ENCODE measurements at places on chromosomes 11 and 22.

GRCh38 chr11:12587333-12587991 is 86.8 kb upstream of the TEAD1 start:
- peak; percentile 11 for DNase-seq

- DNase-seq: no peak
Observed at GRCh38 chr11:4041731-4042391, 52.7 kb upstream of the RRM1 start.

GRCh38 chr11:73833067-73833466 is 43.6 kb downstream of the COA4 start:
- DNase-seq: no peak

DNA sequence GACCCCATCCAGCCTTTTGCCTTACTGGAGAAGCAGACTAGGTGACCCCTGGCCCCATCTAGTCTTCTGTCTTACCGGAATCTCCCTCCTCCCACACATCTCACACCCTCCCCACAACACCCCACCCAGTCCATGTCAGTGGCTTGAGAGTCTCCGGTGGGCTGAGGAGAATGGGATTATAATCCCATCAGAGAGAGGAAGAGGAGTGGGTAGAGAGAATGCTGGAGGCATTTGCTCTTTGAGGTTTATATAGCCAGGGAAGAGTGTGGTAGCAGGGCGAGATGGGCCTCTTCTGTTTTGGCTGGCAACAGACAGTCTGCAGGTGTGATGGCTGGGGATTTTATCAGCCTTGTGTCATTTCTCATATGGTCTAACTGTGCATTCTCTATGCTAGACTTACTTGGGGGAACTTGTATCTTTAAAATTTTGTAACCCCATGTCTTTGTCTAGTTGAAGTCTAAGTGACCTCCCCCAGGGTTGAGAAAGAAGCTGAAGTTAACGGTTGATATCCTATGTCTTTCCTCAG is 50.3 kb downstream of the GRAMD1B start:
- no peak for DNase-seq

- DNase-seq: no peak
Observed at GRCh38 chr11:44824300-44824704, 97.5 kb downstream of the TSPAN18 start.

- no peak for DNase-seq
Observed at GRCh38 chr11:27216270-27217149, 146.5 kb downstream of the CCDC34 start.

GRCh38 chr22:45896153-45896951 is 80.6 kb downstream of the WNT7B start:
- DNase-seq: peak; percentile 90

- no peak for DNase-seq
Observed at GRCh38 chr22:42691440-42691839, 29.2 kb downstream of the A4GALT start.

DNA sequence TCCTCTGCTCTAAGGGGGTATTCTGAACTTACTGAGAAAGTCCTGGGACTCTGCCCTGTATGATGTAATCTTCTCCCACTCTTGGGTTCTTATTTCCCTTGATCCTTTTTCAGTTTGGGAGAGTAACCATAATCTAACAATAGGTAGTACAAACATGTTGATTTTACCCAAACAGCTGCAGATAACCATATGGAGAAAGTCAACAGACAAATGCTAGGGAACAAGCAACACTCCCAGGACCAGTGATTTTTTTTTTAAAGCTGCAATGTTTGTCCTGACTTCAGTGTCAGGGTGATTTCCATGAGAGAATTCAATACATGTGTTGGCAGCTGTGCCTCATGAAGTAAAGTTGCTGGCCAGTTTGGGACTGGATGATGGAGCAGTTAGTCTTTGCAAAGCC is 156.5 kb downstream of the FCHSD2 start:
- DNase-seq: peak; percentile 36

DNA sequence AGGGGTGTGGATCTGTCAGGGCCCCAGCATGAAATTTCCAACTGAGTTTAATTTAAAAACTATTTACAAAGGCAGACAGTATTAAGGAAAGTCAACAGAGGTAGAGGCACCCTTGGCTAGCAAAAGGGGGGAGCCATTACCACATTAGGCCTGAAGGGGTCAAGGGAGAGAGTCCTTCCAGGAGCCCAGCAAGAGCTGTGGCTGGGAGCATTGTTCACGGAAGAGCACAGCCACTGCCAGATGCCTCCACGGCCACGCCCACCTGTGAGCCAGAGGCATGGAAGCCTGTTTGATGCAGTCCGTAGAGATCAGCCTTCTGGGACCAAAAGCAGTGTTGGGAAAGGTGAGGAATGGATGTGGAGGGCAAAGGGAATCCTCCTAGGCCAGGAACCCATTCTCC is 102.6 kb downstream of the GALNT18 start:
- no peak for DNase-seq

- DNase-seq: no peak
Observed at GRCh38 chr22:49929994-49930575, 11.7 kb downstream of the CRELD2 start.

- DNase-seq: no peak
Observed at GRCh38 chr11:72313912-72314598, 70.1 kb upstream of the PHOX2A start.

GRCh38 chr22:43560651-43561050 is 148.8 kb downstream of the MPPED1 start:
- DNase-seq: no peak

DNA sequence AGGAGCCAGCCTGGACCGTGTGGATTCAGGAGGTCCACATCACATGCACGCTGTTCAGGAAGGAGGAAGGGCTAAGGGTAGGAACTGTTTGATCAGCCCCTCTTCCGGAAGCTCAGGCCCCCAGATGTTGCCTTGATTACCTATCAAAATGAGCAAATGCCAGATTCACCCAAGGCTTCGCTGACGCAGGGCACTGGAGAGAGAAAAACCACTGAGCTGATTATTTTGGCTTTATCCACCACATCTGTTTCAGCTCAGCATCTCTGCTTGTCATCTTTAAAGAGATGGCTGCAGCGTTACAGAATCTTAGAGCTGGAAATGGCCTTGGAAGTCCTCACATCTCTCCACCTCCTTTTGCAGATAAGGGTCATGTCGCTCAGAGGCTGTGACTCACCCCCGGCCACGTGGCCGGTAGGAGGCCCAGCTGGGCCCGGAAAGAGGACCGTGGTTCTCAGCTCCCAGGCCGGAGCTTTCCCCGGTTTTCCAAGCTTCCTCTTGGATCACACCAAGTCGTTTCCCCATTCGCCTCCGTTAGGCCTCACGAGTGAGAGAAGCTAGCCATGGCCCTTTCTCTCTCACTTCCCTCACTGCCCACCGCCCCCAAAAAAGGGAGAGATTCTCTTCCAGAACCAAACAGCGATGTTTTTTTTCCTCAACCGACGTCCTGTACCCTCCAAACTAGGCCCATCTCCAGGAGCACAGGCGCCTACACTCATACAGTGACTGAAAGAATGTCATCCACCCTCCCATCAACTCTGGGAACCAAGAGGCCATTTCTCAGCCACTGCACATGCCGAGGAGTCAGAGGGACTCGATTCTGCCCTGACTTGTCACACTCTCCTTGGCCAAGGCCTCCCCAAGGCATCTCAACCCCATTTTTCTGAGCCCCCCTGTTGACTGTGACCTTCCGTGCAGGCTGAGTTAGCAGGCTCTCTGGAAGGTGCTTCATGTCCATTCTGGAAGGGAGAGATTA is 37.6 kb downstream of the LIF start:
- DNase-seq: no peak

GRCh38 chr11:59556917-59557348 is 45.6 kb downstream of the OR4D9 start:
- no peak for DNase-seq

- DNase-seq: no peak
Observed at GRCh38 chr11:10067629-10068300, 226.3 kb downstream of the SBF2 start.

- no peak for DNase-seq
Observed at GRCh38 chr11:2589538-2589934, 110.3 kb downstream of the KCNQ1OT1 start.

- no peak for DNase-seq
Observed at GRCh38 chr22:18077087-18077638, 627 bp upstream of the PEX26 start.

GRCh38 chr22:30073743-30074142 is 6.5 kb upstream of the HORMAD2 start:
- DNase-seq: no peak

- DNase-seq: no peak
Observed at GRCh38 chr22:18101536-18101935, 9.1 kb upstream of the TUBA8 start.

DNA sequence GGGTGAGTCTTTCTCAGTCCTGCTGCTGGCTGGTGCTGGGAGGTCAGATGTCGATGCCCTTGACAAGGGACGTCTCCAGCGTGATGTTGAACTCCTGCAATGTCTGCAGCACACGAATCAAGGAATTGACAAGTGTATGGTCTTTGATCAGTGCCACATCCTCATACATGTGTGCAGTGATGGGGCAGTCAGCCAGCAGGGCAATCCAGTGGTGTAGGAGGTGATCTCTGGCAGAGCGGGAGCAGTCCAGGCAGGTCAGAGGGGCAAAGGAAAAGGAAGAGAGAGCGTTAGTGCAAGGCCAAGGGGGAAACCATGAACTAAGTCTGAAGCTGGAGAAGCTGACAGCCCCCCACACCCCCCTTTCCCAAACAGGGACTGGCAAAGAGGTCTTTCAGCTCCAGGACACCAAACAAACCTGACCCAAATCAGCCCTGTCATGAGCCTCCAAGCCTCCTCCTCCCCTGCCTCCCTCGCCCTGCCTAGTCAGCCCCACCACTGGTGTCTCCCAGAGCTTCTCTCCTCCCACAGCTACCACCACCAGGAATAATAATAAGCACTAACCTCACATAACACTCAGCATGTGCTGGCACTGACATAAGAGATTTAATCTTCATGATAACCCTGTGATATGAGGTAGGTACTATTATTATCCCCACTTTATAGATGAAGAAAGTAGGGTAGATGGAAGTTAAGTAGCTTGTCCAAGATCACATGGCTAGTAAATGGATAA is 48.4 kb upstream of the SCUBE2 start:
- DNase-seq: no peak

- DNase-seq: no peak
Observed at GRCh38 chr11:123061403-123062157, at the start of gene HSPA8. HSPA8 (minus strand) TSS chr11:123062136; CDS start chr11:123061324, 812 bp downstream.

GRCh38 chr22:22216450-22216959 is 28.1 kb upstream of the VPREB1 start:
- DNase-seq: no peak

- no peak for DNase-seq
Observed at GRCh38 chr11:83956119-83956697, 670.0 kb upstream of the CCDC90B start.

DNA sequence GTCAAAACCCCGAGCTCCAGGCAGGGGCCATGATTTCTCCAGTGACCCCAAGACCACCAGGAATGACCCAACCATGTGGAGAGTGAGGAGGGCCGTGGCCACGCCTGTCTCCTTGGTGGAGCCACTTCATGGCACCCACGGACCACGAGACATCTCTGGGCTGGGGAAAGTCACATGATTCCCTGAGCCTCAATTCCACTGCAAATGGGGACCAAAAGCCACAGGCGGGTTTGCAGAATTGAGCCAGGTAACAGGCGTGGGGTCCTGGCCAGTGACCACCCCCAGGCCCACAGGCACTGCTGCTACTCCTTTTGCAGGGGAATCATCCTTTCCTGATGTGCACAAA is 178.9 kb downstream of the CTTN start:
- DNase-seq: no peak

DNA sequence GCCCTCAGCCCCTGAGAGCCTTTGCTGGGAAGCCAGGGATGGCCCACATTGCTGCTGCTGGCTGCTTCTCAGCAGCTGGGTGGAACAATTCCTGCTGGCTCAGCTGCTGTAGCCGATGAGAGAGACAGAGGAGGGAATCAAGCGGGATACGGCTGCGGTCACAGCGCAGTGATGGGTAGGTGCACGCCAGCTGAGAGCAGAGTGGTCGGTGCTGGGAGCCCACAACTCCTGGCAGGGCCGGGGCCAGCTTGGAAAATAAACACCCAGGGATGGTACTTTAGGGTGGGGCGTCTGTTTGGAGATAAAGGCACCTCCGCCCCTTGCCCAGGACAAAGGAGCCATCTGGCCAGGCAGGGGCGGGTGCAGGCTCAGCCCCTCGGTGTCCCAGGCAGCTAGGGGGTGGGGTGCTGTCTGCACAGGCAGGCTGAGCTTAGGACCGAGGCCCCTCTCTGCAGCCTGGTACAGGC is 480.5 kb downstream of the MIAT start:
- DNase-seq: no peak

- no peak for DNase-seq
Observed at GRCh38 chr11:134267461-134267860, 8.7 kb upstream of the GLB1L3 start.

- no peak for DNase-seq
Observed at GRCh38 chr11:75949023-75949672, 134.1 kb downstream of the UVRAG start.

Data from LNCaP clone FGC (cell line).